Kidney tubule cell (primary cell): ENCODE measurements at places on chromosomes 2 and 18.
A peak's percentile ranks its signal among the peaks of the same experiment; 100 is the strongest.

DNA sequence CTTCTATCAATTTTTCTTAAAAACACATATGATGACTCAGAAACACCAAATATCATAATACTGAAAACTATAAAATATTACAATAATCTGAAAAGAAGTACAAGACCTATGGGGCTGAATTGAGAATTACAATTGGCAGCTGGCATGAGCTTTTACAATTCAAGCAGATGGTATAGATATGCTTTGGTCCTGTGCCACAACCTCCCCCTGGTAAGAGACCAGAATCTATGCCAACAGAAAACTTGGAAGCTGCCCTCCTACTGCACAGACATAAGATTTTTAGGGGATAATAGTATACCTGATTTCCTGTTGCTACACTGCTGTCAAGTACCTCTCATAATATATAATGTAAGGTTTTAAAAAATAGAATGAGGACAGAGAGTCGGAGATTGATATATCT, 46.8 kb upstream of the CDH7 start:
- no peak for DNase-seq

DNA sequence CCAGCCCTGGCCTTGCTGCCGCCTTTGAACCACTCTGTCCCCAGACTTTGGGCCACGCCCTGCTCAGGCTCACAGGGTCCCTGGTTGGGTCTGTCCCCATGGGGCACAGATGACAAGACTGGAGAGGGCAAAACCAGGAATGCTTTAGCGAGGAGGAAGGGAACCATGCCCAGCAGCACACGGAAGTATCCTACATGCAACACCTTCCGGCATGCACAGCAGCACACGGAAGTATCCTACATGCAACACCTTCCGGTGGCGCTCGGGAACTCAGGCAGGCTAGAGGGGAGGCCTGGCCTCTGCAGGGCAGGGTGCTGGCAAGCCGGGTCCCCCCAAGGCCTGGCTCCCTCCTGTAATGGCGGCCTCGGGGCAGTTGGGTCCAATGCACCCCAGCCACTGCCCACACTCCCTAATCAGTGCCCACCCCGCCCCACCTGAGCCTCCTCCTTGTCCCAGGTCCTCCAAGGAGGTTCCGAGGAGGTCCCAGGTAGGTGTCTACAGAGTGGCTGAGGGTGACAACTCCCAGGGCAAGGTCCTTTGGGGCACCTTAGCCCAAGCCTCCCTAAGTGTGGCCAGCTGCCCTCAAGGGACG, 33.6 kb upstream of the SNED1 start:
- DNase-seq = no peak

DNA sequence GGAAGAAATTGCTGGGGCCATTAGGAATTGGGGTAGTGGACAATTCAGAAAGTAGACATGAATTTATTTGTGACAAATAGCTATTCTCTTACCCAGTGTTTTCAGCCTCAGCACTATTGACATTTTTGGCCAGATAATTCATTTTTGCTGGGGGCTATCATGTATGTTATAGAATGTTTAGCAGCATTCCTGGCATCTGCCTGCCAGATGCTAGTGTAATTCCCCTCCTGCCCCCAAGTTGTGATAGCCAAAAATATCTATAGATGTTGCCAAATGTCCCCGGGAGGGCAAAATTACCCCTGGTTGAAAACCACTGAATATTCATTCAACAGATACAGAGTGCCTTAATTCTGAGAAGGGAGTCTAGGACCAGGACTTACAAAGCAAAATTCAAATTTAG, 183.6 kb downstream of the BABAM2 start:
- DNase-seq = no peak

DNA sequence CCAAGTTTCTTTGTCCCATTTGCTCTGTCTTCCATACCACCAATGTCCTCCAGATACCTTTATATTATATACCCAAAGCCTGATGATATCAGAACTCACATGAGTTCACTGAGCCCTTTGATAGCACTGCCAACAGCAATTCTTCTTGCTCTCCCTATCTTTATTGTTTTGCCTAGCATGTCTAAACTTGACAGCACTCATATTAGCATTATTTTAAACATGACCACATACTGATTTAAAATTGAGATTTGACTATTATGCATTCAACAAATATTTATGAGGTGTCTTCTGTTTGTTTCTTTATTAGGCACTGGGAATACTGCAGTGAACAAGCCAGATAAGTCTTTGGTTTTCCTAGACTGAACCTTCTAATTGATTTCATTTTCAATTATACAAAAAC, 587.3 kb upstream of the GCFC2 start:
- DNase-seq = no peak

DNA sequence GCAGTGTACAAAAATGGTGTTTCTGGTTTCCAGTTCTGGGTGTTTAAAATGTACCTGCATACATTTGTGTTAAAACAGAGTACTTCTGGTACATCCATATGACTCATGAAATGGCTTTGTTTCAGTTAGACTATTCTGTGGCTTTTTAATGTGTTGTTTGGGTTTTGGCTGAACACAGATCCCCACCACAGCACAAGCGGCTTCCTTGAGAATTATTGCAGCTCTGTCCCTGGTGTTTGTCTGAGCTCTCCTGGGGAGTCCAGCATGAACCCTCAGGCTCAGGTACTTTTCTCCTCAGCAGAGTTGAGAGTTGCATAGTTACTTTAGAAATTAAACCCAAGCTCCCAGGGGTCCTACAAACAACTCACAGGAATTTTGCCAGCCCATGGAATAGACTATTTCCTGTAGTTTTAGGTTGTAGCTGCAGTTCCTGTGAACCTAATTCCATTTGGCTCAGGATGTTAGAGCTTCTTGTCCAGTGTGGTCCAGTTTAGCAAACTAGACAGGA, 64.8 kb upstream of the EML6 start:
- DNase-seq = no peak

DNA sequence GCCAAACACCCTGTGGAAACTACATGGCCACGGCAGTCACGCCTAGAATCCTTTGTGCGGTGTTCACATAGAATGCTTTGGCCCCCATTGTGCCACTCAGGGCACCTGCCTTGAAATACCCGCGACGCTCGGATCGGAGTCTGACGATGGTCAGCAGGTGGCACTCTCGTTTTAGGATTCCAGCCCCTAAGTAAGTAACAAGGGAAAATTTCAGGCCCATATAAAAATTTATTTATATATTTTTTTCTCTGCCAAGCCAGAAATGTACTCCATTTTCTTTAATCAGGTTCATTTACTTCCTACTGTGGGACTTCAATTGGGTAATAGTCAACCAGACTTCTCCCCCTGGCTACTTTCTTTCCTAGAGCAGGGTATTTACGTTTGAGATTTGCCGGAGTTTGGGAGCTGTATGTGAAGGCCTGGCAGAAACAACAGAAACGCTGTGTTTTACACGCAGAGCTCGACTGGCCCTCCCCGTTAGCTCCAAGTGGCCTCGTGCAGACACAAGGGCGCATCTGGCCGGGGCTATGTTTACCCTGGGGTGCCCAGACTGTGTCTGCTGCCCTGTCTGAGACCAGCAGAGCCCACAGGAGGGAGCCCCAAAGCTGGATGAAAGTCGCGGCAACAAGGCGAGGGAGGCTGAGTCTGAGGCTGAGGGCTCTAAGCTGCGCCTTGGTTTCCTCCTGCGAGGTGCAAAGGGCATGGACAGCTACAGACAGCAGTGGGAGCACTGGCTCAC, 41.6 kb downstream of the LRRC30 start:
- peak; percentile 79 for DNase-seq

DNA sequence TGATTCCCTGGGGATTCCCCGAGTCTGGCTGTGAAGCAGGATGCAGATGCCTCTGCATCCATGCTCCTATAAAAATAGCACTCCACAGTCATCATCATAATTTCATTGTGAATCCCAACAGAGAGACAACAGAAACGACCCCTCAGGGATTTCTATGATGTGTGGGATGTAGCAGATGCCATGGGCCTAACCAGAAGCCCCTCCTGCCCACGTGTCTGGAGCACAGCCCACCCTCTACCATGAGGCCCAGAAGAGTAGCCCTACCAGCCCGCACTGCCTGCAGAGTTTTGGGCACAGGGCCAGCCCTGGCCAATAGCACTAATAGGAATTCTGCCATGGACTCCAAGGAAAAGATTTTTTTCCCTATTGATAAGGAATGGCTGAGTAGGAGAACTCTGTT, 66.6 kb downstream of the GYPC start:
- no peak for DNase-seq

- peak; percentile 55 for DNase-seq
Observed at GRCh38 chr2:10447300-10447894, 730 bp downstream of the ODC1 start.

GRCh38 chr2:136305517-136306192, 187.7 kb upstream of the CXCR4 start:
- peak; percentile 42 for DNase-seq

DNA sequence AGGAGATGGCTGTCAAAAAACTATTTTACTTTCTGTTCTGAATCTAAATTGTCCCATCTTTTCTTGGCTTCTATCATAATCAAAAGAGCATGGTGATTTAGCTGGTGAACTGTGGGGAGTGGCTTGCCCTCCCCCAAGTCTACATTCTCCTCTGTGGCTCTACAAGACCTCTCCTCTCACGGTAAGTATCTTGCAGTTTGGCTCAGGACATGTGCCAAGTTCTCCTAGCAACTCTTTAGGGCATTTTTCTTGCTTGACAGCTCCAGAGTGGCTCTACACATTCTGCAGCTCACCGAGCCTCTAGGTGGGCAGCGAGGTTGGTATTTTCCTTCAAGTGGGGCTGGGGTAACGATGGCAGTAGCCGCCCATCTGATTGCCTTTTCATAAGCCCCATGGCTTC, 29.1 kb downstream of the SLC4A5 start:
- no peak for DNase-seq

DNA sequence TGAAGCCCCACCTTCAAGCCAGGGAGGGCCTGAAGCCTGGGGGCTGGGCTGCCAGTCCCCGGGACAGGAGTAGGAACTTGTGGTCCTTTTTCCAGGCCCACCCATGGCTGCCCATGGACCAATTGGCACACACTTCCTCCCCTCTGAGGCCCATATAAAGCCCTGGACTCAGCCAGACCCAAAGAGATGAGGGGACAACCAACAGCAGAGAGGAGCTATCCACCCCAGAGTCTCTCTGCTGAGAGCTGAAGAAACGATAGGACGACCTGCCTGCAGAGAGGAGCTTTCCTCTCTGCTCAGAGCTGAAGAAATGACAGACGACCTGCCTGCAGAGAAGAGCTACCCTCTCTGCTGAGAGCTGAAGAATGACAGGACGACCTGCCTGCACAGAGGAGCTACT, 43.8 kb upstream of the PEX13 start:
- no peak for DNase-seq

- DNase-seq = peak; percentile 6
Observed at GRCh38 chr2:133097666-133098065, 427.7 kb upstream of the LYPD1 start.

- peak; percentile 95 for DNase-seq
Observed at GRCh38 chr2:45119855-45120254, 110.6 kb upstream of the SIX2 start.

GRCh38 chr2:210224591-210224940, 681 bp downstream of the ACADL start:
- peak; percentile 11 for DNase-seq

GRCh38 chr2:105186967-105187498, 54.5 kb upstream of the GPR45 start:
- DNase-seq = no peak

DNA sequence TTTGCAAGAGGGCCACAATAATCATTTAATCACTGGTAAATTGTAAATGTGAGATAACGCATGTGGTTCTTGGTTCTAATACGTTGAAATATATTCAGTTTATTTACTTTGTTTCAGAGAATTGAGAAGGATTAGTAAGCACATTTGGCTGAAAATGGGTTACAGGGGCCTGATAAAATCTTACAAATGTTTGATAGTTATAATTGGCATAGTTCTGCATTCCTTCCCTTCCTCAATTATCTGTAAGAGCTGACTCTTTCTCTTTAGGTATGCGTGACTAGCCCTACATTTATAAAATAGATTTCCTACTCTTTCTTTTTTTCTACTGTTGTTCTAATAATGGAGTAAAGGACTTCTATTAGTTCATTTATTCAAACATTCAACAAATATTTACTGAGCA, 685.2 kb downstream of the NUP35 start:
- DNase-seq = no peak

DNA sequence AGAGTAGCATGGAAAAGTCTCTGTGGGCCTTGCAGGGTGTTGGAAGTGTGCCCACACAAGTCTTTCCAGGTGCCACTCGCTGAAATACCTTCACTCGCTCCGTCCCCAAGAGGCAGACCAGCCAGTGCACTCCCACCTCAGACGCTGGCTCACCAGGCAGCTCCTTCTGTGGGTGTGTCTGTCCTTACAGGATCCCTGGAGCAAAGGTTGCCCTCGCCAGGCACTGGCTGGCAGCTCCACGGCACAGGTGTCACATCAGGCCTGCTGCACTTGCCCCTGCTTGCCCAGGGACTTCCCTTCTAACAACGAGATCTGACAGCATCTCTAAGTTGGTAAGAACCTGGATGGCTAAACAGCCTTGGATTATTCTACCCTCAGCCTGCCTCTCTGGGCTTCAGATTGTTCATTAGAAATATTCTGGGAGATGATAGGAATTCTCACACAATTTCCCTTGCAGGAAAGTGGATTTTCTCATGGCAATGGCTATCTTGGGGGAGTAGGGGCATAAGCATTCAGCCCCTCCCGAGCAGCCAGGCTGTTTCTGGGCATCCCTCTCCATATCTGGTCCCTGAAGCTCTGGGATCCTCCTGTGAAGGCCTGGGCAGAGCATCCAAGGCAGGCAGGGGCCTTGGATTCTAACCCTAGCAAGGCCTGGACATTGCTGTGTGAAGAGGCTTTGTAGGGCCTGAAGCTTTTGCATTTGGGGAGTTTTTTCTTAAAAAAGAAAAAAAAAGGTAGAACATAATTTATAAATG, 262.1 kb downstream of the MYCN start:
- no peak for DNase-seq

DNA sequence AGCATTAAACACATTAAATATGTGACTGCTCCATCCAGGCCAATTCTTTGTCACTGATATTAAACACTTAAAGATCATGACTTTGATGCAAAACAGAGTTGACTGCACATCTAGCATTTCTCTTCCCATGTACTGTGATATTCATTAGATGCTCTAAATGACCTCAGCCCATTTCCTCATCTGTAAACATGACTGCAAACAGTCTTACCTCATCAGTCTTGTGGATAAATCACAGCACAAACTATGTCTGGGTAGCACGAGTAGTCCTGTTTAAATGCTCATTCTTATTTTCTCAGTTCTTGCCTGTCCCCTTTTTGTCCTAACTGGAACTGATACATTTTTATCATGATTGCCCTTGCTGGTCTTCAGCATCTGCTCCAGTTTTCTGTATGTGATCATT, 1974.8 kb upstream of the LRRTM1 start:
- no peak for DNase-seq
